Aorta (tissue), 5 donors: ENCODE measurements at places on chromosomes 16 and 17. TPM values are rescaled to one million over a fixed set of nuclear protein-coding genes. Genes with fewer than 3 reads are reported as not detected.

GRCh38 chr17:8016632-8017424 is 14.4 kb downstream of the GUCY2D start:
- DNase-seq, result no peak

ABCA8 gene
- 50.8 TPM for total RNA-seq

GRCh38 chr16:82857693-82858365 is 231.1 kb downstream of the CDH13 start:
- DNase-seq, result no peak

CDH15 gene
- total RNA-seq, result not detected

DNA sequence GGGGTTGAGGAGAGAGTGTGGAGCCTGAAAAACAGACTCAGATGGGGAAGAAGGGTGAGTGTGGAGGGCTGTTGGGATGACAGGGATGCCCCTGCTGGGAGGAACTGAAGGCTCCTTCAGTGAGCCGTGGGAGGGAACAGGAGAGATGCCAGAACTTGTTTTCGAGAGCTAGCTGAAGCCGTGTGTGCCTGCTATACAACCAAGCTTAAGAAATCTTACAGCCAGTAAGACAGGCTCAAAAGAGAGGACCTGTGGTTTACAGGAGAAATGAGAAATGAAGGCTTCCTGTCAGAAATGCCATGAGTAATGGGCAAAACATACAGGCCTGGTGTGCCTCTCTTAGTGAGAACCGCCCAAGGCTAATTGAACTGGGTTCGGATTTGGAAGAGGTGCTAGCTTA is 99.6 kb downstream of the SPACA3 start:
- no peak for DNase-seq

YBX2 gene
- 0.10 TPM for total RNA-seq

GRCh38 chr16:9555051-9555450 is 463.6 kb downstream of the HAPSTR1 start:
- DNase-seq, result no peak

- no peak for DNase-seq
Measured at GRCh38 chr17:43661699-43662412, at the start of gene MEOX1. MEOX1 (minus strand) TSS chr17:43661922; CDS start chr17:43661534, 388 bp downstream.
